ENCODE measurements at places on chromosomes 1 and 21.

- no peaks in the 10 kb centered on the region for H3K4me1 ChIP-seq
- no peak overlapping the region for H3K27ac ChIP-seq
- no peak for DNase-seq
- H3K36me3 ChIP-seq, result peaks cover 25% of the 10 kb centered on the region
- no peak overlapping the region for H3K4me3 ChIP-seq
These were observed 15.3 kb downstream of the ARPC5 start for GRCh38 chr1:183620311-183620710.

DNA sequence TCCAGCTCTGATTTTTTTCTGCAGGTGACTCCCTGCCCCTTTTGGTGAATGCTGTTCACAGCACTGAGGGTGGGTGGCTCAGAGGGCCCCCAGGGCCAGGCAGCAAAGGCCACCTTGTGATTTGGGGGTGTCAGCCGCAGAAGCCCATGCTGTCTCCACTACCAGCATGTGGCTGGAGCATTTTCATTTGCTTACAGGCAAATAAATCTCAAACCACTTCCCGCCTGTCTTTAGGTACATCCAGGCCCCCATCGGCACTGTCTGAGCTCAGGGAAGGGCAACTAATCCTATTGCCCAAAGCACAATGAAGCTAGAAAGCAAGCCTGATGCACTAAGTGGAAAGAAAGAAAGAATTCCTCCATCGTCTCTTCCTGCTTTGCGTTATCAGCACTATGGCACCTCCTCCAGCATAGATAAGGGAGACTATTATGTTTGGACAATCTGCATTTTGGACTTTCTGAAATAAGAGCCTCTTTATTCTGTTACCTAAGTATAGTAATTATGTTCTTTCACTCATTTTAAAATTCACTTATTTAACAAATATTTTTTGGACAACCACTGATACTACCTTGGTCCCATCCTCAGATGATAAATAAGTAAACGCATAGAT lies 100.5 kb upstream of the TLR5 start:
- DNase-seq, result no peak
- peaks cover 34% of the 10 kb centered on the region for H3K27me3 ChIP-seq

- H3K36me3 ChIP-seq, result no peaks in the 10 kb centered on the region
- no peaks in the 10 kb centered on the region for H3K27me3 ChIP-seq
- peak overlapping the region; percentile 86 for H3K27ac ChIP-seq
- peaks cover 100% of the 10 kb centered on the region for H3K4me1 ChIP-seq
These were observed 8.7 kb downstream of the FGR start for GRCh38 chr1:27626031-27626935.

- H3K27me3 ChIP-seq, result no peaks in the 10 kb centered on the region
- DNase-seq, result peak; percentile 16
- H3K4me3 ChIP-seq, result no peak overlapping the region
- H3K27ac ChIP-seq, result no peak overlapping the region
These were observed 97.5 kb downstream of the DMRTB1 start for GRCh38 chr1:53556657-53557227.

DNA sequence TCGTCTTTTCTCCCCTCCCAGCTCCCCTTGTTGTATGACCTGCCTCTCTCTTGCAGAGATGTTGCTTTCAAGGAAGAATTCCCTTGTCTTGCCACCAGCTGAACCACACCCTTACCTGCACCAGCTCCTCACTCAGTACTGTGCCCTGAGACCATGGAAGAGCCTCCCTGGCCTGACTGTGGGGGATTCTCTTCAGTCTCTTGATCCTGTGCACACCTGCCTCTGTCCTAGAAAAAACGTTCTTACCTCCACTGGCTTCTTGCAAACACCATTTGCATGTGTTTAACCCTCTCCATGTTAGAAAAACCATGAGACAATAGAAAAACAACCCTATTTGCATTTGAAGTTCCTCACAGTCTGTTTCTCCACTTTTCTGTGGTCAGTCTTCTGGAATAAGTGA lies 43.3 kb upstream of the FCRL4 start:
- no peak overlapping the region for H3K4me3 ChIP-seq
- no peaks in the 10 kb centered on the region for H3K27me3 ChIP-seq
- DNase-seq, result no peak
- H3K36me3 ChIP-seq, result no peaks in the 10 kb centered on the region
